ENCODE measurements at places on chromosomes 5 and 9.

- DNase-seq, result no peak
These were observed 1397.8 kb downstream of the PTPRD start for GRCh38 chr9:9215050-9215449.

GRCh38 chr5:87829217-87829551 is 416.5 kb upstream of the CCNH start:
- DNase-seq, result no peak

DNA sequence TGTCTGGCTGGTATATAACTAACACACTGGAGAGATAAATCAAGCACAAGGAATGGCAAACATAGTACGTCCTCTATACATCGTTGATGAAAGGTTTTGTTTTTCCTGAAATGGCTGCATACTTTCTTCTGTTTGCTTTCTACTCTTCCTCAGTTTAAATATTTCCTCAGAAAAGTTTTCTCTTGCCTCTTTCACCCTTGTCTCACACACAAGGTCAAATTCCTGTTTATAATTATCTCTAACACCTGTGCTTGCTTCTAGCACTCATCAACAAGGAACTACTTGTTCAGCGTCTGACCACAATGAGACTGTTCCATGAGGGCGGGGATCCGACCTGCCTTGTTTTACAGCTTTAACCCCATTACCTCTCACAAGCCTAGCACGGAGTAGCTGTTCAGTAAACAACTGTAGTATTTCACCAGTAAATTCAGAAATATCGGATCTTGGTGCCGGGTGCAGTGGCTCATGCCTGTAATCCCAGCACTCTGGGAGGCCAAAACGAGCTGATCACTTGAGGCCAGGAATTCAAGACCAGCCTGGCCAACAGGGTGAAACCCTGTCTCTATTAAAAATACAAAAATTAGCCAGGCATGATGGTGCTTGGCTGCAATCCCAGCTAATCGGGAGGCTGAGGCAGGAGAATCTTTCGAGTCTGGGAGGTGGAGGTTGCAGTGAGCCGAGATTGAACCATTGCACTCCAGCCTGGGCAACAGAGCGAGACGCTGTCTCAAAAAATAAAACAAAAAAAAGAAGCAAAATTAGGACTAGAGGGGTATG is 37.0 kb downstream of the NR6A1 start:
- DNase-seq, result no peak

- DNase-seq, result no peak
These were observed 133.0 kb downstream of the SMC2 start for GRCh38 chr9:104227108-104227507.

DNA sequence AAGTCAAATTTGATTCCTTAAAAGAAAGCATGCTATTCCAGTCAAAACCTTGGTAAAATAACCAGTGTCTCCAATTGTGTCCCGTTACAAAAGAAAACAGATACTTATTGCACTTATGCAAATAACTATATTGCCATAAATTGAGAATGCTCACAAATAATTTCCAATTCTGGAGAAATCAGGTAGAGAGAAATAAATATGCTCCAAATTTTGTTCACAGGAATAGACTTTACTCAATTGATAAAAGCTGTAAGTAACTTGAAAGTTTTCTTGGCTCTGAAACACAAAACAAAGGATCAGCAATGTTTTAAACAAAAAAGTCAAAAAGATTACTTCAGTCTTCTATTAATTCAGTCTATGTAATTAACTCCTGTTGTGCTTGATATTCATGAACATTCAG is 7.8 kb upstream of the DTWD2 start:
- no peak for DNase-seq

GRCh38 chr5:150464554-150465012 is 15.0 kb upstream of the RPS14 start:
- DNase-seq, result no peak

DNA sequence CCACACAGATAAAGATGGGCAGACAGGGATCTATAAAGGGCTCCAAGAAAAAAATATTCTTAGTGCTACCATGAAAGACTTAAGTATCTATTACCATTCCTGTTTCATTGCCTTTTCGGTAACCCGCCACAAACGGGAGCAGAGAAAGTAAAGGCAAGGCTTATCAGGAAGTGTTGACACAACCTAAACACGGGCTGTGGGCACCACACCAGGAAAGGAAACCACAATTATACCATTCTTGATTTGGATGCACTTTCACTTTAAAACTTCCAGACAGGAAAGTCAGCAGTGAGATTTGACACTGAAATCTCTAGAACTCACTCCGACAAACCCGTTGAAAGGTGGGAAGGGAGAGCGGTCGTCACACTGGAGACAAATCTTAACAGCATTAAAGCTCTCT is 6.5 kb downstream of the TLE1 start:
- no peak for DNase-seq

GRCh38 chr5:14733661-14734060 is 69.1 kb downstream of the OTULIN start:
- no peak for DNase-seq

DNA sequence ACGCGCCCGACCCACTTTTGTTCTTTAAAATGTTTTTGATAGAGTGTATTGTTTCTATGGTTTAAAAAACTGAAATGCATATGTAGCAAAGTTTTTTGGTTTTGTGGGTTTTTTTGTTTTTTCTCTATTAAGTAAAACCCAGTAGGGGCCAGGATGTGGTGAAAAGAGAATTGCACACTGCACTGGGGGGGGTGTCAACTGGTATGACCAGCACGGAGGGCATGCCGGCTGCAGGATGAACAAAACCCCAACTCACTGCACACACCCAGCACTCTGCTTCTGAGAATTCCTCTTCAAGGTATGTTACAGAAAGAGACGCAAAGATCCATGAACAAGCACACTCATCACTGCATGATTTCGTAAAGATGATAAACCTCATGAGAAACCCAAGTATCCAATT is 75.0 kb downstream of the STK10 start:
- DNase-seq, result peak; percentile 62

DNA sequence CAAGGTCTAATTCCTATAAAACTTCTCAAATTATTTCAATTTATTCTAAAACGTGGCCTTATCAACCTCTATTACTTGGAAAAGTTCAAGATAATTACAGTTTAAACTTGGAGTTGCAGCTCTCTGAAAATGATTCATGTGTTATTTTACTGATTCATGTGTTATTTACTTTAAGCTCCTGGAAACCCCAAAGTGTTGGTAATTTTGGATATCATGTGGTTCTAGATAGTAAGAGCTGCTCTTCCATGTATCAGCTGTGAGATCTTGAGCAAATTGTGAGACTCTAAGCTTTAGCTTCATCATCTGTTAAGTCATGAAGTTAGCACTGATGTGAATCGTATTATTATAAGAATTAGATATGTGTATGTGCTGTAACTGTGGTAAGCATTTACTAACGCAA is 749.2 kb downstream of the TLE4 start:
- DNase-seq, result no peak

DNA sequence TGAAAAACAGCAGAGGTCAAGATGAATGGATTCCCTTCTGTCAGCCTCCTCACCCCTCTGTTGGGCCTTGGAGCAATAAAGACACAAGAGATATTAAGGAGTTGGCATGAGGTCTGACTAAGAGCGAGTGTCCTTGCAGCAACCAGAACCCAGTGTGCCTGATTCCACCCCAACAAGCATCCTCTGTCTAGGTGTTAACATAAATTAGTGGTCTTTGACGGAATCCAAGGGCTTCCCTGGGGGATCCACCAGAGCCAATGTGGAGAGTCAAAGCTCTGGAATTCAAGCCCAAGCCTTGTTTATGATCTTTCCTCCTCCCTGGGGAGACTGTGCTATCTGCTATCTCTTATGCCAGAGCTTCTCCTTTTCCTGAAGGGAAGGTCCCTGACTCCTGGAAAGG is 128.1 kb upstream of the SMIM23 start:
- DNase-seq, result no peak

DNA sequence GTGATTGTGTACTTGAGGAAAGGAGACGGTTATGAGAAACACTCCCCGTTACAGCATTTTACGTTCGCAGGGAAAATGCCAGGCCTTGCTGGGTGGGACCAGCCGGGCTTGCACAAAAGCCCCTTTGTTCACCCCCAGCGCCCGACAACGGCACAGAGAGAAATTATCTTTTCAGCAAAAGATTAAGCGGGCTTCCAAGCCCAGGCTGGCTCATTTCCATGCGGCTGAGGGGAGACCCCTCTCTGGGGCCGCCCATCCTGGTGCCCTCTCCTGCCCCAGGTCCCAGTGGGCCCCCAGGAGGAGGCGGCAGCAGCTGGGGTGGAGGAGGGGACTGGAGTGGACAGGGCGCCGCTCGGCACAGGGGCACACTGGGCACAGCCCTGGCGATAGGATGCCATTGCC is 50.8 kb upstream of the NOTCH1 start:
- no peak for DNase-seq

DNA sequence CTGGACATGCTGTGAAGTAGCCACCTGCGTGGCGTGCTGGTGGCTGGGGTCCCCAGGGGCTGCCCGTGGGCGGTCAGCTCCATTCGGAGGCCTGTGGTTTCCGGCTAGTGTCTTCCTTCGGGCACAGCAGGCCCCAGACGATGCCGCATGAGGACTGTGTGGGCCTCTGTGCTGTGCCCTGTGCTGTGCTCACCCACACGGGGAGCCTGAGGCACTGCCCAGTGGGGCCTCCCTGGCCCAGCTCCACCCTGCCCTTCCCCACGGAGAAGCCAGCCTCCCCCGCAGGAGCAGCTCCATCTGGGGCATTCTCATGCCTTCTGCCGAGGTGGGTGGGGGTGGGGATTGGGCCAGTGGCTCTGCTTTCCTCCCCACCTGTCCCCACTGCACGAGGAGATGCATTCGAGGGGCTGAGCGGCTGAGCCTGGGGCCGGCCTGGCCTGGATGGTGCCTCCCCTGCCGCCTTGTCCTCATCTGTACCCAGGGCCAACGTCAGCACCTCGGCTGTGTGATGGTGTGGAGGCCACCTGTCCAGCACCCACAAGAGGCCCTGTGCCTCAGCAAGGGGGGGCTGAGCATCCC is 24.2 kb downstream of the RXRA start:
- DNase-seq, result no peak

DNA sequence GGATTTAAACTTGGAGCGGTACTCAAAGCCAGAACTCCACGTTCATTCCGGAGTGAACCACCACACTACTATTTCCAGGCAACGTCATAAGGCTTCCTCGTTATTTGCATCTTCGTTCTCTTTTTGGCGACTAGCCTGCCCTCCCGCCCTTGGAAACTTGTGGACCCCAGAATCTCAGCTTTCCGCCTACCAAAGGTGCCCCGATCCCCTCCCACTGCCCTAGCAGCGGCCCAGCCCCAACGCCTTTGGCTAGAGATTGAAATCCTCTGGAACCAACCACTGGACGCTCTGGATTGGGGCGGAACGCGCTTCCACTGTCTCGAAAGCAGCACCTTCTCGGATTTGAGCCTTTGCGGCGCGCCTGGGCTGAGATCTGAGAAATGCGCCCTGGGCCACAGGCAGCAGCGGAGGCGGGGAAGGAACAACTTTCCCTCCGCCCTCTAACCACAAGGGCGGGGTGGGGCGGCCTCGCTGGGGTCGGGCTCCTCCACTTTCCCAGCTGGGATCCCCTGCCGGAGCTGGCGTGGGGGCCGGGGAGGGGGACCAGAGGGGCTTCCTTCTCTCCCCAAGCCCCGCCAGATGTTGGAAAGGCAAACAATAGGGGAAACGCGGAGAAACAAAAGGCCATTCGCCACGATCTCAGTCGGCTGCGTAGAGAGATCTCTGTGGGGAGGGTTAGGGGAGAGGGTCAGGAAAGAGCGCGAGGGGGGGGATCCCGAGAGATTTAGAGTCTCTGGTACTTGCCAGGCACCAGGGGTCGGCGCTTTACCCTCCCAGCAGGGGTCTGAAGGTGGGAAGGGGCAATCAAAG is 1.3 kb downstream of the MOB3B start:
- peak; percentile 63 for DNase-seq

DNA sequence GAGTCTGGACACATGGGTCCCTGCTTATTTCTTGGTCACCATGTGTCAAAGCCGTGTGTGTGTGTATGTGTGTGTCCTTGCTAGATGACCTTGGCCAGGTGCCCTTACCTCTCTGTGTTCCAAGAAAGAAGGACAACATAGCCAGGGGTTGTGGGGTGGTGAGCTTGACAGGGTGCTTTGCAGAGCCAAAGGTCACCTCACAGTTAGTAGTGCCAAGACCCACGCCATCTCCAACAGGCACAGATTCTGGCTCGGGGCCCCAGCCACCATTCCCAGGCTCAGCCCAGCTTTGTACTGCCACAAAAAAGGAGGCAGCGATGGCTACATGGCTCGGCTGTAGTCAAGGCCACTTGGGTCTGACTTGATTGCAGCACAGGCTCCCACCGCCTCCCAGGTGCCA is 39.5 kb downstream of the CXXC5 start:
- DNase-seq, result no peak

DNA sequence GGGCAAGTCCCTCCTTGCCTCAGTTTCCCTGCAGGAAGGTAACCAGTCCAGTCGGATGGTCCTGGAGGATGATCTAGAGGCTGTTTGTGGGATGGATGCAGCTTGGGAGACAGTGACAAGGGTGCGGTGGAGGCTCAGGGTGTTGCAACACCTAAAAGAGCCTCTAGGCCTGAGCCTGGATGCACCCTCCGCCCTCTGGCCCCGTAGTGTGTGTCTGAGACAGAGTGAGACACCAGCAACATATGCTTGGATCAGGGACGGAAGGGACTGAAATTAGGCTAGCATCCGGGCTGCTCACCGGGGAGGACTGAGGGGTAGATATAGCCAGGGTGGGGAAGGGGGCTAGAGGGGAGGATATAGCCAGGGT is 1.1 kb downstream of the CRAT start:
- peak; percentile 53 for DNase-seq

DNA sequence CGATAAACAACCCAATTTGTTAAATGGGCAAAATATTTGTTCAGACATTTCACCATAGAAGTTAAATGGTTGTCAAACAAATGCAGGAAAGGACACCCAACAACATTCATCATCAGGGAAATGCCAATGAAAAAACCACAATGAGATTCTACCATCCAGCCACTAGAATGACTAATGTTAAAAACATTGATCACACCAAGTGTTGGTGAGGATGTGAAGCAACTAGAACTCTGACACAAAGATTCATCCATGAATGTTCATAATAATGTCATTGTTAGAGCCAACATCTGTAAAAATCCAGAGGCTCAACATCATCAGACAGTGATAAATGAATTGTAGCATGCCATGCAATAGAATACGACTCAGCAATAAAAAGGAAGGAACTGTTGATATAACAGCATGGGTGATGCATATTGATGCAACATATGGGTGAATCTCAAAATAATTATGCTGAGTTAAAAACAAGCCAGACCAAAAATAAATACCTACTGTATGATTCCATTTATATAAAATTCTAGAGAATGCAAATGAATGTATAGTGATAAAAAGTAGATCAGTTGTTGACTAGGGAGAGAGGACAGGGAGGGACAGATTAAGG is 55.9 kb upstream of the UNC5A start:
- DNase-seq, result no peak

GRCh38 chr5:142837081-142837725 is 67.0 kb downstream of the ARHGAP26 start:
- peak; percentile 36 for DNase-seq

GRCh38 chr5:133777951-133778350 is 165.6 kb upstream of the FSTL4 start:
- DNase-seq, result no peak

- no peak for DNase-seq
These were observed 201.1 kb upstream of the CHD1 start for GRCh38 chr5:99129768-99130501.

All from hematopoietic multipotent progenitor cell treated with erythropoietin and hydrocortisone succinate and interleukin-3 and kit ligand, for 8 days (in vitro differentiated cells).